Glomerular endothelial cell (primary cell): ENCODE measurements at places on chromosomes 13 and 19. TPM values are rescaled to one million over a fixed set of nuclear protein-coding genes. Genes with fewer than 3 reads are reported as not detected.

LYPD3 gene
- not detected in 2 replicates for total RNA-seq

PROSER3 gene
- total RNA-seq: 4.0 and 14.8 TPM in 2 replicates

PSG6 gene
- not detected in 2 replicates for total RNA-seq

WDR87 gene
- total RNA-seq: not detected in 2 replicates

COMP gene
- total RNA-seq: not detected in 2 replicates

DNA sequence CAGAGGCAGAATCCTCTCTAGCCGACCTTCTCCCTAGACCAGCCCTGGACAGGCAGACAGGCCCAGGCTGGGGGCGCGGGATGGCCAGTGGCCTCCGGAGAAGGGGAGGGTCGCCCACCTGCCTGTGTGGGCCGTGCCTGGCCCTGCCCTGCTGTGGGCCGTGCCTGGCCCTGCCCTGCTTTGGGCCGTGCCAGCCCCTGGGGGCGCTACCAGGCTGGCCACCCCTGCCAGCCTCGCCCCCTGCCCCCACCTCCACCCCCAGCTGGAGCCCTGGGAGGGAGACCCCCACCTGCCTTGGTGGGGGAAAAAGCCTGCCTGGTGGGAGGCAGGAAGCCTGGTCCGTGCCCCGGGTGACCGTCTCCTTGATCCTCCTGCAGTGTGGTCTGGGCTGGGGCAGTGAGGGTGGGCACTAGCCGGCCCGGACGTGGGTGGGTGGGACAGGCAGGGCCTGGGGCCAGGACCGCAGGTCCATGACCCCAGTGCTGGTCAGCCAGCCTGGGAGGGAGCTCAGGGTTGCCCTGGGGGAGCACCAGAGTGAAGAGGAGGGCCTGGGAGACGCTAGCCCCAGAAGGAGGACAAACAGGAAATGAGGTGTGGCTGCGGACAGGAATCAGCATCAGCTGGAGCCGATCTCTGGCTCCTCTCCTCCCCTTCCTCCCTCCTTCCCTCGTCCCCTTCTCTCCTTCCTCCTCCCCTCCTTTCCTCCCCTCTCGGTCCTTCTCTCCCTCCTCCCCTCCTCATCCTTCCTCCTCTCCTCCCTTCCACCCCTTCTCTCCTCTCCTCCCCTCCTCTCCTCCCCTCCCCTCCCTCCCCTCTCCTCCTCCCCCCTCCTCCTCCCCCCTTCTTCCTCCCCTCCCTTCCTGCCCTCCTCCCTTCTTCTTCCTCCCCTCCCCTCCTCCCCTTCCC lies 5.1 kb upstream of the MKNK2 start:
- DNase-seq: no peak

- no peak for DNase-seq
Measured at GRCh38 chr13:87671031-87671752, at the start of gene SLITRK5. Gene SLITRK5 (plus strand): TSS chr13:87671371. CDS start chr13:87675389, 4,018 bp downstream.

DNA sequence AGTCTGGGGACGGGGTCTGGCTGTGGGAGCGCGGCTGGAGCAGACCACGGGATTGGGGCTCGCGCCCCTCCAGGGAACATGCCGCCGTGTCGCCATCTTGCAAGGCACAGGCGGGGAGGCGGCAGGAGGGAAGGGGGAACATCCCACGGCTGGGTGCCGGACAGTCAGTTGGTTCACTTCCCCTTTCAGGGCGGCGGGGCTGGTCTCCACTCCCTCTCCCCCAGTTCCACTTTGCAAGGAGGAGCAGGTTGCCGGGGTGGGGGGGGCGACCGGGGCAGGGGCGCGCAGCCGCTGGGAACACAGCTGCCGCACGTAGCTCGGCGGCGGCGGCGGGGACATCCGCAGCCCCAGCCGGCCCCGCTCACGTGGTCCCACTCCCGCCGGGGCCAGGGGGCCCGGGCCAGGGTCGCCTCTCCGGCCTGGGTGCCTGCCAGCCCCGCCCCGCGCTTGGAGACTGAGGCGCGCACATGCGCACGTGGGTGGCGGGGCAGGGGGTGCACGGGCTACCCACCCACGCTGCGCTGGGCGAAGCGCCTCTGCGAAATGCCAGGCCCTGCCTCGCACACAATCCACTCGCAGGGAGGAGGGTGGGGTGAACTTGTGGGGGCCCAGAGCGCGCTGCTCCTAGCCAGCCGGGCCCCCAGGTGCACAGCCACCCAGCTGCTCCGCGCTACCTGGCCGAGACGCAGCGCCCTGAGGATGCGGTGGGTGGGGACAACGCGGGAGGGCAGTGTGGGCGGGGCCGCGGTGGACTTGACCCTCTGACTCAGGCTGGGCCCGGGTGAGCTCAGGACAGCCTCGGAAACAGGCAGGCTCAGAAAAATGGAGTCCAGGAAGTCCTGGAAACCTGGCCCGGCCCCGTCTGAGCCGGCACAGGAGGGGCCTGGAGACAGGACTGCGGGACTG lies 6.4 kb downstream of the KLF16 start:
- DNase-seq: no peak

DNA sequence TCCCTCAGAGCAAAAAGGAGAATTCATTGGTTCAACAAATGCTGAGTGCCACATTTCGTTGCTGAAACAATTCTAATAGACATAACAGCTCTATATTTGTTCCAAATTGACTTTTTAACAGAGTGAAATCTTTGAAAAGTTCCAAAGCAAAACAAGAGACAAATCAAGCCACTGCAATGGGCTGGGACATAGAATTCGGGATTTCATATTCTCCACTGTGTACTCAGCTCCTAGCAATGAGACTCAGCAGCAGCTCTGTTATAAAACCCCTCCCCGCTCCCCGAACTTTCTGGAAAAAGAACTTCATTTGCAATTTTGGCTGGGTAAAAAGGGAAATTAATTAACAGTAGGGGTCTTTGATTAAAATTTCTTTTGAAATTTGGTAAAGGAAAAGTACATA lies 11.3 kb downstream of the RFX2 start:
- DNase-seq: no peak

DNA sequence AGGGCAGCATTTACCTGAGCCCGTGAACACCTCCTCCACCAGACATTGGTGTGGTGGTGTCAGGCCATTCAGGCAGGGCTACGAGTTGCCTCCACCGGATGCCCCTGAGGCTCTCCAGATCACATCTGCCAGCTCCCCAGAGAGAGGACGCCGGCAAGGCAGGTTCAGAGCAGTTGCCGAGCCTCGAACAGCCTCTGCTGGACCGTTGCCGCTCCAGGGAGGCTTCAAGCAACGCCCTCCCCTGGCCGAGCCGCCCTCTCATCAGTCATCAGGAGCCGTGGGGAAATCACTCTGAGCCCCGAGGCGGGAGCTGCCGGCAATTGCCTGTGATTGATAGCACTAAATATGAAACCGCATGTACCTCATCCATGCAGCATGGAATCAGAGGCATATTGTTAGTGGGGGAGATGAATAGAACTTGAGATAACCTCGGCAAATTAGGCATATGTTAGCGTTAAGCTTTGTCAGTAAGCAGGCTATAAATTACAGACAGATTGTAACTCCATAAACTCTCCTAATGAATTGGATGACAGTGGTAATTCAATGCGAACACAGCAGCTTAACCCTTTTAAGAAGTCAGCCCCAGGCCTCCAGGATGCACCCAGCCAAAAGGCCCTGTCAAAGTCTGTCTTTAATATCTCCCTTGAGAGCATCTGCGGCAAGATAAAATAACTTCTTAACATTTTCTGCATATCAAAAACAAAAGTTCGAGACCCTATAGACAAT lies 29.8 kb upstream of the SPACA7 start:
- no peak for DNase-seq

GRCh38 chr19:34994643-34995541 lies 5.2 kb upstream of the GRAMD1A start:
- no peak for DNase-seq

DNA sequence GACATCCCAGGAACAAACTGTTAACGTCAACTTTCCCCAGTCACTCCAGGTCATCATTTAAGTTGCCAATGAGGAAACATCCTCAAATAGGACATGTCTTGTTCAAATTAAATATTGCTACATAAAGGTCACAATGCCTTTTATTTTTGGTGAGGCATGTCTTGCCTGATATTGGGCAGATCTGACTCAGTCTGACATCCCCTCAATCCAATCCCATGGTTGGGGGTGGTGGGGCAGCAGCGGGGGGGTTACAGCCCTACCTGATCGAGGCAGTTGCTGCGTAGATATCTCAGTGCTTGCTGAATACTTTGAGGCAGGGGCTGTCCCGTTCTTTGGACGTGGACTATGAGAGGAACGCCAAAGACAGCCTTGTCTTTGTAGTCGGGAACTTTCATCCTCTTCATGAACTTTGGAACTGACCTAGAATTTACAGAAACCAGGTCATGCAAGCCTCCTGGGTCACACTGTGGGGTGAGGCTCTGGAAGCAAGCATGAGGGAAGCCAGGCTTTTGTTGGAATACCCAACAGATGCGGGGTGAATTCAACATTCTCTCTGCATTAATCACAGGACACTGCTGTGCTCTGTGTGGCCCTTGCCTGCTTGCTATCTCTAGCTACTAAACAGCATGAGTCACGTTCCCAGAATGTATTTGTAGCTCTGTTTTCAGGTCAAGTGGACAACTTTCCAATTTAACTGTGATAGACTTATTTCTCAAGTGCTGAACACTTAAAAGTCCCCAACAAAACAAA lies 109.8 kb downstream of the KL start:
- DNase-seq: peak; percentile 91

DNA sequence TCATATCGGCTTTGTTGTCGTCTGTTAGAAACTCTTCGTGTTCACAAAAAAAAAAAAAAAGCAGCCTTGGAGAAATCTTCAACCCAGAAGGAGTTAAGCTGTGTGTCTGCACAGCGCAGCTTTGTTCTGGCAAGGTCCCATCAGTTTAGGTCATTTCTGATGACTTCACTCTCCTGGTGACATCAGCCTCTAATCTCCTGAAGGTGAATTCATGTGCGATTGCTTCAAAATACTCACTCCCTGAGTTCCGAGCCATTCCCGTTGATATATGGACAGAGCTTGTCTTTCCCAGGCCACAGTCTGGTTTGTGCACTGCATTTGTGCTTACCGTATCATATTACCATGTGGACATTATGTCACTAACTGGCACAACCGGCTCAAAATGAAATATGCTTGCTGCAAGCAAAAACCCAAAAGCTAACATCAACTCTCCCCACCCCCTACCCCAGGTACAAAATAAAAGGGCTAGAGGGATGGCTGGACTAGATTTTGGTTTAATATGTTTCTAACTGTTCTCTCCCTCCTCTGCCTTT lies 342.4 kb downstream of the KCNRG start:
- no peak for DNase-seq

DNA sequence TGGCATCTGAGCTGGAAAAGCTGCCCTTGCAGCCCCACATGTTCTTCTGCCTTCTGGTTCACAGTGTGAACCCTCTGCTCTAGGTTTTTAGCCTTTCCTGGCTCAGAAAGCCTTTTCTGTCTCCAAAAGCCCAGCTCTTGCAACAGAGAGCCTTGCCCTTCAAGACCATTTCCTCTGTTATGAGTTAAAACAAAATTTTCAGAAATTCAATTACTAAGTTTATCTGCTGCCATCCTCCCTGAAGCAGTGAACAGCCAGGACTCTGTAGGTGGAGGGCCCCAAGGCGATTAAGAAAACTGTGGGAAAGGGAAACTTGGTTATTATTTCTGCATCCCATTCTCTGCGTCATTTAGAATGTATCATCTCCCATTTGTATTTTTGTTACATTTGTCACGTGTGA lies 18.8 kb downstream of the FAM124A start:
- no peak for DNase-seq

DNA sequence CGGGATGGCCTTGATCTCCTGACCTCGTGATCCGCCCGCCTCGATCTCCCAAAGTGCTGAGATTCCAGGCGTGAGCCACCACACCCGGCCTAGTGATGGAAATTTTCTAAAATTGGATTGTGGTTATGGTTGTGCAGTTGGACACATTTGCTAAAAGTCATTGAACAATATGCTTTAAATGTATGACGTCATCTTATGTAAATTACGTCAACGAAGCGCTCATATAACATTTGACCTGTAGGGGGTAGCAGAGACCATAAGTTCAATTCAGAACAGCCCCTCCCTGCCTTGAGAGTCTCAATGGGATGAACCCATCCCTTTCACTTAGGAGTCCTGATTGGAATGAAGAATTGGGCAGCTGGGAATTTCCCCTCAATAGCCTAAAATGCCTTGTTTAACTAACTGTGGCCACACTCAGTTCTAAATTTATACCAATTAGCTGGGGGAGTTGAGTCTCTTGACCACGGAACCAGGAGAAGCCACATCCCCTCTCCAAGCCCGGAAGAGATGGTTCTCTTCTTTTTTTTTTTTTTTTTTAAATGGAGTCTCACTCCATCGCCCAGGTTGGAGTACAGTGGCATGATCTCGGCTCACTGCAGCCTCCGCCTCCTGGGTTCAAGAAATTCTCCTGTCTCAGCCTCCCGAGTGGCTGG lies 15.2 kb upstream of the TLE6 start:
- peak; percentile 89 for DNase-seq

DNA sequence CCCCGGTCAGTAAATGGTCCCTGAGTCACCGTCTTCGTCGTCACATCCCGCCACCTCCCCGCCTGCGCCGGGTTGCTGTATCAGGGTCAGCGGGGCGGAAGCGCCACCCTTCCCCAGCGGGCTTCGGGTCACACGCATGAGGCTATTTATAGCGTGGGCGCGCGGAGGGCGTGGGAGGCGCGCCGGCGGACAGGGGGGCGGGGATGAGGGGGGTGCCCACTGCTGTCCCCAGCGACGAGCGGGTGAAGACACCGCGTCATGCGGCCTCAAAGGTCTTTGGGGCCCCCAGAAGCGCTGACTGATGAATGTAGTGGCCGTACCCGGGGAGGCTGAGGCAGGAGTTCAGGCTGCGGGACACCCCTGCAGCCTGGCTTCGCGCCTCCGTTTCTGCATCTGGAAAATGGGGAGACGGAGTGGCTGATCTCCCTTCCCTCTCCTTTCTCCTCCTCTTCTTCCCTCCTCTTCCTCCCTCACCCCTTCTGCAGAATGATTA lies 7.9 kb downstream of the UNC13A start:
- DNase-seq: no peak
